ENCODE measurements at places on chromosomes 13 and 19. TPM values are rescaled to one million over a fixed set of nuclear protein-coding genes. Genes with fewer than 3 reads are reported as not detected.

DNA sequence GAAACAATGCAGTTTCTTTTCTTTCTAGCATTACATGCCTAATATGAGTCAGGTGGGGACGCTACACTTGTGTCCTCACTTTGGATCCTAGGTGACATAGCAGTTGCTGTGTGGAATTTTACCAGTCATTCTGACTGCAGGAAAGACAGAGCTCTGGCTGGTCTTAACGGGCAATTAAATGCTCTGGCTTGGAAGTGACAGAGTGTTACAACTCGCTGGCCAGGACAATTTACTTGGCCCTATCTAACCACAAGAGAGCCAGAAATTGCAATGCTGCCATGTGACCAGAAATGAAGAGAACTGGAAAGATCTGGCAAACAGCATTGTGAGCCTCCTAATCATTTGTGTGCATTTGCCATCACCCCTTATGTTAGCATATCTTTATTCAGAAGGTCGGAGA, 351.1 kb downstream of the DCT start:
- DNase-seq, result no peak

GRCh38 chr19:57689750-57690149, 8.0 kb downstream of the ZNF551 start:
- peak; percentile 92 for DNase-seq

DNA sequence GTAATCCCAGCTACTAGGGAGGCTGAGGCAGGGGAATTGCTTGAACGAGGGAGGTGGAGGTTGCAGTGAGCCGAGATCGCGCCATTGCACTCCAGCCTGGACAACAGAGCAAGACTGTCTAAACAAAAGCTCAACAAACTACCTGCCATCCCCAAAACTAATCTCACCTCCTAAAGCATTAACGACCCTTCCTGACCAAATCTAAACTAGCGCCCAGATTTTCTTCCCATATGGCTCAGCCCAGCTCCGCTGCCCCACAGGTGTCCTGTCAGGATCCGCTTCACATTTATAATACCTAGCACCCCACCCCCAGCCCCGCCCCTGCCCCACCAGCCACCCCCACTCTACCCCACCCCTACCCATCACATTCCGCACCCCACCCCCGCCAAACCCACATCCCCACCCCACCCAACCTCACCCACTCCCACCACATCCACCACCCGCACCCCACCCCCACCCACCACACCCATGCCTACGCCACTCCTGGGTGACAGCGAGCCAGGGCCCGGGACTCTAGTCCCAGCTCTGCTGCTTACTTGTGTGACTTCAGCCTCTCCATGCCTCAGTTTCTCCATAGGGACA, 599 bp downstream of the C19orf12 start:
- no peak for DNase-seq

DNA sequence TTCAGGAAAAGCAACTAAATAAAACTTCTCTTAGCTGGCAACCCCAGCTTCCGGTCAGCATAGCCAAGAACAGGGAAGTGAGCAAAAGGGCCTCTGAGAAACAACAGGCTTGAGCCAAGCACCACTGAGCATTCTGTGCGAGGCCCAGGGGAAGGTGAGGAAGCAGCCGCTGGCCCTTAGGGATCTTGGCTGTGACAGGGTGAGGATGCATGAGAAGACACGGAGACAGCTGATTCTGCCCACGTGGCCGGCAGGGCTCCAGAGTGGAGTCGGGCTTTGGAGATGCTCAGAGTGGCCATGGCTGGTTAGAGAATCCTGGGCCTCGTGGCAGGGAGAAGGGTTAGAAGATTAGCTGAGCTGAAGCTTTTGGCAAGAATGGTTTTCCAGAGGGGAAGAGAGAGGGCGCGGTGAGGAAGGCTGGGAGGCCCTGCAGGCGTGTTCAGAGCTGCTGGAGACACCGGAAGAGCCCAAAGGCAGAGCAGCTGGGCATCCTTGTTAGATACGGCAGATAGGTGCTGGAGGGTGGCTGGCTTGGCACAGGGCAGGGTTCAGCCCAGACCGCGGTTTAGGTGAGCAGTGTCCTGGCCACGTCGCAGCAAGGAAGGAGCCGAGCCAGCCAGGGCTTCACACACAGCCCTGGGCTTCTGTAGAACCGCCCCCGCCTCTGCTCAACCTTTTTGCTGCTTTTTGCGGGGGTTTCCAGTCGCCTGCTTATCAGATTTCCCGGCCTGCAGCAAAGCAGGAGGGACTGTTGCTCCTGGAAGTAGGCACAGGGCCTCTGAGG, 17.3 kb downstream of the UPF1 start:
- DNase-seq, result no peak

DNA sequence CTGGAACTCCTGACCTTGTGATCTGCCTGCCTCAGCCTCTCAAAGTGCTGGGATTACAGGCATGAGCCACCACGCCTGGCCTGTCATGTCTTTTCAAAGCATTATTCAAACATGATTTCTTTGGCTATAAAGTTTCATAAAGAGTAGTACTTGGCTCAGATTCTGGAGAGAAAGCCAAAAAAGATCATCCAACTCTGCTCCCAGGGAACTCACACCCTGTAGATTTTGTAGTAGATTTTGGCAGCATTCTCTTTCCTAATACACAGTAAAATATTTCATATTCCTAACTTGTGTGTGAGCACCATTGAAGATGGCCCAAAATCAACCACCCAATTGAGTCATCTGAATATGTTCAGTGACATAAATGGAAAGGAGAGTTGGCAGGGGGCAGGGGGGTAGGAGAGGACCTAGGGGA, 48.4 kb downstream of the CAB39L start:
- DNase-seq, result no peak

DNA sequence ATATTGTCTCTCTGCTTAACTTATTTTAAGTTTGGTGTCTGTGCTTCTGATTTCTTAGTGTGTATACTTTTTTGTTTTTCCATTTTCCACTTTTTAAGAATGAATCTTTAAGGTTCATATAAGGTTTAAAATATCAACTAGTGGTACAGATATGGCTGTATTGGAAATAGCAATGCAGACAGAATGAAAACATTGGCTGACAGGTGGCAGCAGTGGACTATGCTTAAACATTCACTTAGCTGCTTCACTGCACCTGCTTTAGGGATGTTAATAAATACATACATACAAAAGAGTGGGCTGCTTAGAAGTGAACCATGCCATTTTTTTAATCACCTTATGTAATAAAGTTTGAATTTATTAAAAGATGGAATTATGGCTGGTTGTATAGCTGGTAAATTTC, 27.3 kb downstream of the TM9SF2 start:
- DNase-seq, result peak; percentile 25

- no peak for DNase-seq
These were observed 7.1 kb upstream of the LILRA5 start for GRCh38 chr19:54319892-54320670.

DNA sequence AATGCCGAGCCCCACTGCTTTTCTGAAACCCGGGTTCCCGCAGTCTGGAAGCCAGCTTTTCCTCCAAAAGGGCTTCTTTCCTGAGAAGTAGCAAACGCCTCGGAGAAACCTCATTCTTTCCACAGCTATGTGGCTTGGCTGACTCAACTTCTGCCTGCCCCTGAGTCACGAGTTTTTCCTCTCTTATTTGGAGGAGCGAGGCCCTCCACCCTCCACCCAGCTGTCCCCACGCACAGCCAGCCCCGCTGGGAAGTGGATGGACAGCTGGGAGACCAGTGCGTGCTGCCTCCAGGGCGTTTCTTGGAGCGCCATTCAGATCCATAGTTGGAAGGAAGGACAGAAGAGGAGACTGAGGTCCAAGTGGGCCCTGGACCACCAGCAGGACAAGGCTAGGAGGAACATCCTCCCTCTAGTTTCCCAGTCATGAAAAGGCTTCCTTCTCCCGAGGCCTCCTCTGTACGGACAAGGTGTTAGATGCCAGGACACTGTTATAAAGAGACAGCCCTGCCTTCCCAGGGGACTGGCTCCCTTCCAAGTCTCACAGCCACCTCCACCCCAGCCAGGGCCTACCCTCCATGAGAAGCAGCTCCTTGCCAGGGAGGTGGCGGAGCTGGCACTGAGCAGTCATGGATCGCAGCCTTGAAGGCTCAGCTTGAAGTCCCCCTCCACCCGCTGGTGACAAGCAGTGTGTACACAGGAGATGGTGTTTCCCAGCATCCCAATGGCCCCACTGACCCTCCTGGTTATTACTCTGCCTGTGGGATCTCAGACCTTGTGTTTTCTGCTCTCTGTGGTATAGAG, 2.5 kb upstream of the PLEKHF1 start:
- DNase-seq, result peak; percentile 70

DNA sequence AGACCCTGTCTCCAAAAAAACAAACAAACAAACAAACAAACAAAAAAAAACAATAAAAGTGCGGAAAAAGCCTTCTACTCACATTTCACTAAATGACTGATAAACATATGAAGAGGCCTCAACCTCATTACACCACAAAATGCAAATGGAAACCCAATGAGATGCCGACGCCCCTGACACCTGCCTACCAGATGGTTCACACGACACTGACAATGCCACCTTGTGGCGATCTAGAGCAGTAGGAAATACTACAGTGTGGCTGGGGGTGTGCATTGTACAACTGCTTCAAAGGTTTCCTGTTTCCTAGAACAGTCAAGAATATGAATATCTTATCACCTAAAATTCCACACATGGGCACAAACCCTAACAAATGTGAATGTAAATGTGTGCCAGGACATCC, 14.0 kb downstream of the SCGB2B2 start:
- peak; percentile 36 for DNase-seq

- DNase-seq, result no peak
These were observed 27.8 kb downstream of the EXOC3L2 start for GRCh38 chr19:45217193-45217956.

DNA sequence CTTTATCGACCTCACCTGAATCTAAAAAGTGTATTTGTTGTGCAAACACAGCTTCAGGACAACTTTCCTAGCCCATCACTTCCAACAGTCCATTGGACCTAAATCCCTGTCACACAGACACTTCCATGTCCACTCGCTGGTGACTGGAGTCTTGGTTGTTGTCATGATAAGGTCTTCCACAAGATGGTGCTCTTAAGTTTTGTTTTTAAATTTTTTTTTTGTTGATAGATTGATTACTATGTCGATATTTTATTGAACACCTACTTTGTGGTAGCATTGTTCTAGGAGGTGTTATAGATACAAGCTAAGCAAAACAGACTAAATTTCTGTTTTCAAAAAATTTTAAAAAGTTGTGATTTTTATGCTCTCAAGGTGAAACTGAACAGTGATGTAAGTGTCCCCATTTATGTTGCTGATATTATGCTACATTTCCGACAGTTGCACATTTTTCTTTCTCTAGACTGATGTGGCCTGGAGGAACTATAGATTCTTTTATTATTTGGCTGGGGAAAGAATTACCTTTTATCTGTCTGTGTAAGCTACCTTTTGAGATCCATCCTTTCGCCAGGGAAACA, 8.1 kb upstream of the ERICH6B start:
- peak; percentile 45 for DNase-seq

- DNase-seq, result peak; percentile 83
These were observed 224.5 kb downstream of the B3GLCT start for GRCh38 chr13:31424130-31424729.

DNA sequence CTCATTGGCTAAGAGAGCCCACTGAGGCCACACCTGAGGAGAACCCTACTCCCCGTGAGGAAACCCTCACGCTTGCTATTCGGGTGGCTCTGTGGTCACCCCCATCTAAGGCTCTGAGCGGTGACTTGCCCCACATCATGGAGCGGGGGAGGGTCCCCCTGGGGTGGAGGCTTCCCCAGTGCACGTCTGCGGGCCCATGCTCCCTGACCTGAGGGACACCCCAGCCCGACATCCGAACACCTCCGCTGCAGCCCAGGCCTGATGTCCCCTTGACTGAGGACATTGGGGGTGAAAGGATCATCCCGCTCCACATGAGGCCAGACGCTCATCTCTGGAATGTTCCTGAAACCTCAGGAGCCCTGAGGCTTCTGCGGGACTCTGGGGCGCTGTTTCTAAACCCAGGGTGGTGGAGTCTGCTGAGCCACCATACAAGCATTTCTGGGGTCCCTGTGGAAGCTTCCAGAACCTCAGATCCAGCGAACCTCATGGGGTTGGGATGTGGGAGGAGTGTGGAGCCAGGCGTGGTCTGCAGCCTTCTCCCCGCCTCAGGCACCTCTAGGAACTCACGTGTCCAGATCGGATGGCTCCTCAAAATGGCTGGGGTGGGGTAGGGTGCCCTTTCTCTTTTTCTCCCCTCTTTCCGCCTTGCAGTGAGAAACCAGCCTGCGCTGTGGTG, 19.9 kb downstream of the TMED1 start:
- DNase-seq, result no peak

DNA sequence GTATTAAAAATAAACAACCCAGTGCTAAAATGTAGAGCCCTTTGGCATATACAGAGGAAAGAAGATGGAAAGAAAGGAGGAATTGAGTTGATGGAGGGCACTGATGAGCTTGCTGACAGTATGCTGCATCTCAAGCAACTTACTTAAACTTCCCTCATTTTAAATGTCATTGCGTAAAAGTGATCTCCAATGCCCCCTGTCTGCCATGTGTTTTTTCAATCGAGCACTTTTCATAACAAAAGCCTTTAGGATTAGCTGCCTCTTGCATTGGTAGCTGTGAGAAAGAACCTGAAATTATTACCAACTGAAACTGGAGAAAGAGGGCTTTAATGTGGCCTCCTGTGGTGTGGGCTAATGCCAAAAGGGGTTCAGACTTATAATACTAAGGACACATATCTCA, 541.6 kb downstream of the SUCLA2 start:
- peak; percentile 42 for DNase-seq

- DNase-seq, result no peak
These were observed 646 bp downstream of the TMEM161A start for GRCh38 chr19:19137556-19138108.

GRCh38 chr13:112060282-112060830, 6.6 kb upstream of the SOX1 start:
- no peak for DNase-seq

Gene ZNF567
- total RNA-seq, result 3.5 TPM

Gene C5AR1
- total RNA-seq, result not detected

Gene PSG1
- total RNA-seq, result not detected

Gene ADPRHL1
- total RNA-seq, result 9.7 TPM
